ENCODE measurements at places on chromosomes 4 and X.

DNA sequence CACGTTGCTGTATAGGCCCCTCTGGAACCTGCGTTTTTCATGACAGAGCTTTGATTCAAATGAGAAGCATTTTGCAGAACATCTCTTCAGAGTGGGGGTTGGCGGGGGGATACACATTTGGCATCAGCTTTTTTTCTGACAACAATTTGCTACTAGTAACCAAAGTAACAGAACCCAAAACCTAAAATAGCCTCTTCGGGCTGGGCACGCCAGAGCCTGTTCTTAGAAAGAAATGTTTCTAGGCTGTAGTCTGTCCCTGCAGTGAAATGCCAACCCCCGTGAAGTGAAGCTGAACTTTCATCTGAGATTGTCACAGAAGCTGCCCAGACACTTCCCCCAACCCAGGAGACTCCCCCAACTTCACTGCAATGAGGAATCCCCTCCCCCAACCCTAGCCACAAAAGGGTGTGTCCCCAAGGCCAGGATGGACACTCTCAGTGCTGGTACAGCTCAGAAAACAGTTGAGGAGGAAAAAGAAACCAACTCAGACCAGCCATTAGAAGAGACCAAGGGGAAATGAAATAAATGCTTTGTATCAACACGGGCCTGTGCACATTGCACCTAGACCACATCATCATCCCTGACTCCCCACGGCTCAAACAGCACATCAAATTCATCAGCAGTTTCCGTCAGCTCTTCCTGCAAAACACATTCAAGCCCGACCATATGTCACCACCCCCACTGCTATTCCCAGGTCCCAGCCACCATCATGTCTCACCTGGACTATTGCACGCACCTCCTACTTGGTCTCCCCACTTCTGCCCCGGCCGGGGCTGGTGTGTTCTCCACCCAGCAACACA, 8.4 kb upstream of the MAN2B2 start:
- DNase-seq, result no peak

DNA sequence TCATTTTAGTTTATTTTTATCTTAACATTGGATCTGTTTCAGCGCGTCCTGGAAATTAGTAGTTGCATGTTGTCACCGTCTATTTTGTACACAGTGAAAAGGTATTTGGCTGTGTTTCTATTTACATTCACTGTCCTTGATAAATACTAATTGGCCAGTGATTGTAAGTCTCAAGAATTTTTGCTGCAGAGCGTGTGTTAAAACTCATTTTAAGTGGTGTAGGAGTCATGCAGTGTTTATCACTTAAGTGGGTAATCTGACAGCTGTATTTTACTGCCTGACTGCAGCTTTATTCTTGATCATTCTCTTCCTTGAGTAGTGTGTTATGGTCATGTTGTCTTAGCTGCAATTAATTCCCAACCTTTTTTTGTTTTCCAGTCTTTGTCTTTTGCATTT, 9.8 kb downstream of the GUCY1A1 start:
- no peak for DNase-seq

GRCh38 chr4:115678425-115678941, 565.1 kb upstream of the NDST4 start:
- DNase-seq, result no peak

- peak; percentile 22 for DNase-seq
These were observed 28.2 kb downstream of the SULT1E1 start for GRCh38 chr4:69831646-69832325.

DNA sequence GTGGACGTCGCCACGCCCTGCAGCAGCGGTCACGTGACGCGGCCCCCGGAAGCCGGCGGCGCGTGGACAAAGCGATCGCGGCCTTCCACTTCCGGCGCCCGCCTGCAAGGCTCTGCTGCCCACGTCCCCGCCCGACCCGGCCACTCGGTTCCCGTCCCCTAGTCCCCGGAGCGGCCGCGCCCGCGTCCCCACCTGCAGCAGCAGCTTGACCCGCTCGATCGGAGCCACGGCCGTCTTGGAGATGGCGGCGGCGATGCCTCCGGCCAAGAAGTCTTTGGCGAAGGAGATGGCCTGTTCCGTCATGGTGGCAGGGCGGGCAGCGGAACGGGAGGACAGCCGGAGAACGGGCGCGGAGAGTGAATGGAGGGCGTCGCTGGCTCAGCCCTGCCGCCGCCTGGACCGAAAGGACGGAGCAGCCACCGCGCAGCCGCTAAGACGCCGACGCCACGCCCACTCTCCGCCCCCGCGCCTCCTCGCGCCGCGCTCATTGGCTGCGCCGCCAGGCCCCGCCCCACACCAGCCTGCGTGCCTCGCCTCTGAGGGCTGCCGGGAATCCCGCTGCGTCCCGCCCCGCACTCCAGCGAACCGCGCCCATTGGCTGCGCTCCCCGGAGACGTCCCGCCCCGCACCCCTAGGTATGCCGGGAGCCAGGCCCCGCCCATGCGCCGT, at the start of gene SLC25A6:
Gene SLC25A6 (minus strand): TSS at position 407 of the 669 bp plus-strand sequence. CDS start 104 bp downstream, at position 303.
- DNase-seq, result peak; percentile 99

DNA sequence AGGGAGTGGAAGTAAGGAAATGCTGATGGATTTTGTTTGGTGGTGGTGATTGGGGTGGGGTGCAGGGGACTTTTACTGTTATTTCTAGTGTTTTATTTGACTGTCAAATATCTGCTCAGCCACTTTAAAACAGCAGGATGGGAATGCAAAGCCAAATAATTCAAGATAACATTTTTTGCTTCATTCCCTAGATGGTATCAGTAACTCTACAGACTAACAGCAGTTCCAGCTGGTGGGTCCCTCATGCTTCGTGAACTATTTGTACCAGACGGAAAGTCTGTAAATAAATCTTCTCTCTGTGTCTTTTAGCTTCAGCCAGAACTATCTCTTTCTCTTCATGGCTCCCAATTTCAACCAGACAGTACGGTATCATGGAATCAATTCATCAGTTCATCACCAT, 27.5 kb downstream of the GPR143 start:
- no peak for DNase-seq

DNA sequence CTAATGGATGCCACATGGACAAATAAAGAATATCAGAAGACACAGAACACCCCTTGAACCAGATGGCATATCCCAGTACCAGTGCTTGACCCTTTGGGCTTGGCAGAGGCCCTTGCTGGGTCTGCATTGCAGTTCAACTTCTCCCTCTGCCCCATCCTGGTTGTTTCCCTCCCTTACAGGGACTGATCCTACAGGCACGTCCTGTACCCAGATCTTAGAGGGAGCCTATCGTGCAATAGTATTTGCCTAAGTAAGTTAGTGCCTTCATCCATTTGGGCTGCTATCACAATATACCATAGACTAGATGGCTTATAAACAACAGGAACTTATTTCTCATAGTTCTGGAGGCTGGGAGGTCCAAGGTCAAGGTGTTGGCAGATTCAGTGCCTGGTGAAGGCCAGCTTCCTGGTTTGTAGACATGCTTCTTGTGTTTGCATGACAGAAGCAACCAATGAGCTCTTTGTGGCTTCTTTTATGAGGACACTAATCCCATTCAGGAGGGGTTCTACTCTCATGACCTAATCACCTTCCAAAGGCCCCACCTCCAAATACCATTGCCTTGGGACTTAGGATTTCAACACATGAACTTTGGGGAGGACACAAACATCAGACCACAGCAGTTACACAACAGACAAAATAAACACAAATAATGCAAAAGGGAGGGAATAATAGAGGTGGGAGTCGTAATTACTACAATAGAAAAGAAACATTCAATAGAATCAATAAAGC, 146.5 kb upstream of the MSX1 start:
- DNase-seq, result no peak

Data from CD4-positive, alpha-beta T cell treated with Interleukin-6 for 4 hours (primary cell).